ENCODE measurements at places on chromosomes 7 and 10.

DNA sequence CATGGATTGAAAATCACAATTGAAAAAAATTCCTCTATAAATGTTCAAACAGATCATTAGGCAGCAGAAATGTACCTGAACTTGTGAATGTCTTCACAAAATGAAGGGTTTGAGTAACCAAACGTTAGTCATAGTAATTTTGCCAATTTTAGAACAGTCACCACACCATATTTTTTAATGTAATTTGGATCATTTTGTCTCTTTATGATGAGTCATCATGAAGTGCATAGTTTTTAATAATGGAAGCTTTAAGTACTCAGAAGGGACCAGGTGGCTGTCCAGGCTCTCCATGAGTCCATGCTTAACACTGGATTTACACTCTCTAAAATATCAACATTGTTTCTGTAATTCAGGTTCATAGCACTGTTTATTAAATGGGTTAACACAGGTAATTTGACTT, 219.2 kb downstream of the ETV1 start:
- no peak for DNase-seq

- no peak for DNase-seq
Measured at GRCh38 chr10:98391578-98391991, 23.4 kb downstream of the PYROXD2 start.

- no peak for DNase-seq
Measured at GRCh38 chr10:47276071-47276470, 23.9 kb upstream of the GDF10 start.

- no peak for DNase-seq
Measured at GRCh38 chr7:36305648-36306047, 84.0 kb upstream of the ANLN start.

DNA sequence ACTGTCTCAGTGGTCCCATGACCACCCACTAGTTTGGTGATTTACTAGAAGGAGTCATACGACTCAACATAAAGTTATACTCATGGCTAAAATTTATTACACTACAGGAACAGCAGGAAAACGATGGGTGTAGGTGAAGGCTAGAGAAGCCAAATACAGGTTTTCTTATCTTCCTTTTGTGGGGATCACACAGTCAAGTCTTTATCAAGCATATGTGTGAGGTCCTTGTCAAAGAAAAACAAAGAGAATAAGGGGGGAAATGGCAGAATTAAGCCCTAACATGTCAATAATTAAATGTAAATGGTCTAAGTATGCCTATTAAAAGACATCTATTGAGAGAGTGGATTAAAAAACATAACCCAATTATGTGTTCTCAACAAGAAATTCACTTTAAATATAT, 47.8 kb upstream of the UBN2 start:
- no peak for DNase-seq

- DNase-seq = no peak
Measured at GRCh38 chr7:76372984-76373833, 14.4 kb upstream of the YWHAG start.

DNA sequence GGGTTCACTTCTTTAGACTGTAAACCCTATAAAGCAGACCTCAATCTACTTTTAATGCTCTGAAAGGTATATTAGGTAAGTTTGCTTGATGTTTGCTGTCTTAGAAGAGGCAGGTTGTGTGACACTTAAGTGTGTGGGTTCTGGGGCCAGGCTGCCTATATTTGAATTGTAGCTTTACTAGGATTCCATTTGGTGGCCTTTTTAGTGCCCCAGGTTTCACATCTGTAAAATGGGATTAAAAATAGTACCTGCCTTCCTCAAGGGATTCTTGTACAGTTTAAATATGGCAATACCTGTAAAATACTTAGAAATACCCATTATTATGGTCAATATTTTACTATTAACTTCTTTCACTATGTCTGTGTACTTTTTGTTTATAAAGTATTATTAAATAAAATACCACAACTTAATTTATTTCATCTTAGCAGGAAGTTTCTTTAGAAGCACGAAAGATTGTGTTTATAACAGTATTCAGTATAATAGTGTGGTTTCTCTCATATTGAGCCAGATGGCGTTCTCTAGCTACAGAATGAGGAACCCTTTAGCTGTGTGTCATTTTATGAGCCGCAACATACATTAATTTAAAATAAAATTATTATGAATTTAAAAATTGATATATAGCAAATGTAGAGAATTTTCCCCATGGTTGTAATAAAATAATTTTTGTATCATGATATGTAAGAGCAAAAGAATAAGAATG, 94.2 kb downstream of the CDK14 start:
- DNase-seq = no peak

DNA sequence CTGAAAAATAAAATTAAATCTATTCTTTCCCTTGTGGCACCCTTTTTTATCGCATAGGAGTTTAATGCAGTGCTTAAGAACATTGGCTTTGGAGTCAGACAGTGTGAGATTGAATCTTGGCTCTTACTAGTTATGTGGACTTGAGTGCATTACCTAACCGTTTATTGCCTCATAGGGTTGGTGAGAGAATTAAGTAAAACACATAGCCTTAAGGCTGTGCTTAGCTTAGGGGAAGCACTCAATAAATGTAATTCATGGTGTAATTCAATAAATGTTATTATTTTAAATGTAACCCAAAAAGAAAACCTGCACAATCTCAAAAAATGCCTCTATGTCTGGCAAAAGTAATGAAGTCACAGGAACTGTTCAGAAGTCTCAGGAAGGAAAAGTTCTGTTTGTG, 2.7 kb downstream of the STK17A start:
- DNase-seq = no peak

GRCh38 chr7:44121761-44122420, 1.5 kb downstream of the POLD2 start:
- no peak for DNase-seq

GRCh38 chr7:117777335-117778142, 95.7 kb downstream of the CTTNBP2 start:
- DNase-seq = no peak
